ENCODE measurements at places on chromosomes 2 and 18. TPM values are rescaled to one million over a fixed set of nuclear protein-coding genes. Genes with fewer than 3 reads are reported as not detected.

DNA sequence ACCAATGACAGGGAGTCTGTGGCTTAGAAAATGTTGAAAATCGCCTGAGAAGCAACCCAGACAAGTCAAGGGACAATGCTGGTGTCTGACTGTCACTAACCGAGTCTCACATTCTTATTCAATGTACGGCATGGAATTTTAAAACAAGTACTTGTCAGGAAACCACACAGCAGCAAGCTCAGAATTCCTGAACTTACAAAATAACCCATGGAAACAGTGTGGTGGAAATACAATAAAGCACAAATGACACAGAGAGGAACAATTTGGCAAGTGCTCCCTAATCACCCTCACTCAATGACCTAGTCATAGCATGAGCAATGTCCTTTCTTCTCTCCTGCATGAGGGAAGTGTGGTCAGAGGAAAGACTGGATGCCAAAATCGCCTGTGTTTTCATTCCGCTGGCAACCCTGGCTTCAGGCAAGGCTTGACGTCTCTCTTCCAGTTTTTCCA is 154.0 kb downstream of the SATB2 start:
- H3K36me3 ChIP-seq = no peaks in the 10 kb centered on the region
- H3K27ac ChIP-seq = no peak overlapping the region
- H3K4me3 ChIP-seq = no peak overlapping the region
- H3K4me1 ChIP-seq = no peaks in the 10 kb centered on the region
- peaks cover 5% of the 10 kb centered on the region for H3K27me3 ChIP-seq

GRCh38 chr2:217903859-217904613 is 98.8 kb downstream of the TNS1 start:
- H3K27me3 ChIP-seq = peaks cover 18% of the 10 kb centered on the region
- no peaks in the 10 kb centered on the region for H3K4me1 ChIP-seq
- DNase-seq = no peak
- H3K4me3 ChIP-seq = no peak overlapping the region

DNA sequence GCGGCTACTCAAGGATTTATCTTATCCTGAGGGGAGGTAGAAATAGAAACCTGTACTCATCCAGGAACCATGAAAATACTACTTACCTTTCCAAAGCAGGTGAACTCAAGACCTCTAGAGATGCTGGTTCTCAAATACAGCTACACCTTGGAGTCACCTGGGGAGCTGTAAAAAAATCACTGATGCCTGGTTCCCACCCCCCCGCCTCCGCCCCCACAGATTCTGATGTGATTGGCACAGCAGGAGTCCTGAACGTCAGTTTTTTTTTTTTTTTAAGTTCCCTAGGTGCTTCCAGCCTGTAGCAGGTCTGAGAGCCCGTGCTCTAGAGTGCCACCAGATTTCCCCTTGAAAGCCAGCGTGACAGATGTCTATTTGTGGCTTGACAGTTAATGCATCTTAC is 113.6 kb downstream of the MRO start:
- no peaks in the 10 kb centered on the region for H3K4me1 ChIP-seq
- DNase-seq = no peak

DNA sequence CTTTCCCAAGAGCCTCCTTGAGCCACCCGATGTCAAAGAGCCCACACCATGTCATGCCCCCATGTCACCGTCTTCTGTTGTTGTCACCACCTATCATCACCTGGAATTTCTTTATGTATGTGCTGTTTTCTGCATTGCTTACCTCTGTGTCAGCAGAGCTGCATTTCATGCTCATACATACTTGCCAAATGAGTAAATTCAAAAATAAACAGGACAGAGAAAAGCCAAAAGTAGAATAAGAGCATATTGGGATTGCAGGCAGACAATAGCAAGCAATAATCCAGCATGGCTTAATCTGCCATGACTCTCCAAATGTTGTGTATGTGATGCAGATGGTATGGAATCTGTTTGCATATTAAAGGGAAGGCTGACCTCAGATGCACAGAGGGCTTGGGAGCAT is 15.3 kb upstream of the RGPD4 start:
- no peaks in the 10 kb centered on the region for H3K4me1 ChIP-seq
- no peaks in the 10 kb centered on the region for H3K36me3 ChIP-seq
- DNase-seq = no peak
- no peak overlapping the region for H3K4me3 ChIP-seq

- no peaks in the 10 kb centered on the region for H3K27me3 ChIP-seq
- H3K4me1 ChIP-seq = peaks cover 99% of the 10 kb centered on the region
- DNase-seq = no peak
- peak overlapping the region; percentile 60 for H3K4me3 ChIP-seq
- no peaks in the 10 kb centered on the region for H3K36me3 ChIP-seq
These were observed 35.9 kb downstream of the INPP4A start for GRCh38 chr2:98480598-98480997.

DNA sequence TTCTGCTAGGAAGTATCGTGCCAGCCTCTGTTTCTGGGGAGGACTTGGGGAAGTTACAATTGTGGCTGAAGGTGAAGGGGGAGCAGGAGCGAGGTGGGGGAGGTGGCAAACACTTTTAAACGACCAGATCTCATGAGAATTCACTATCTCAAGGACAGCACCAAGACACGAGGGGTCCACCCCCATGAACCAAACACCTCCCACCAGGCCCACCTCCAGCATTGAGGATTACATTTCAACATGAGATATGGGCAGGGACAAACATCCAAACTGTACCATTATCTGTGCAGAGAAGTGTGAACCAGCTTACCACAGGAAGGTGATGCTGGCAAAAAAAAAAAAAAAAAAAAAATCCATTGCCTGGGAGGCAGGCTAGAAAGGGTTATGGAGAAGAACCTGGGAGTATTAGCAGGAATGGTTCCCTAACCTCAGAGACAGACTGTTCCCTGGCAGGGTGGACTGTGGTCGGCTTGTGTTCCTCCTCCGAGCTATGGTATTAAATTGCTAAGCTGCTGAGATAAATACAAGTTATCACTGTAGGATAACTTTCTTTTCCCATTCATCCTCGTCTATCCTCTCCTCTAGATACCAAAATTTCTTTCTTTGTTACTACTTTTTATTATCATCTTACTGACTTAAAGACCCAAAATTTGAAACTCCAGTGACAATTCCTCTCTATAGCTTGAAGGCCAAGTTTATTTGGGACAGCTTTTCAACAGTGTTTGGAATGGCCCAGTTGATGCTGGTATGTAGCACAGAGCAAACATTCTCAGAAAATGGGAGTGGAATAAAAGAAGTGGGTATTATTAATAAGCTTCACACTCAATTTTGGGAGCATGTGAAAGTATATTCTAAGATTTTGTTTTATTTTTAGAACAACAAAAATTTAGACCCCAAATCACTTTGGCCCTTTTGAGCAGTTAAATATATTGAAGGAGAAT is 73.7 kb upstream of the MAP3K20 start:
- no peak overlapping the region for H3K27ac ChIP-seq
- peaks cover 5% of the 10 kb centered on the region for H3K27me3 ChIP-seq
- no peaks in the 10 kb centered on the region for H3K36me3 ChIP-seq
- DNase-seq = no peak
- H3K4me1 ChIP-seq = no peaks in the 10 kb centered on the region

DNA sequence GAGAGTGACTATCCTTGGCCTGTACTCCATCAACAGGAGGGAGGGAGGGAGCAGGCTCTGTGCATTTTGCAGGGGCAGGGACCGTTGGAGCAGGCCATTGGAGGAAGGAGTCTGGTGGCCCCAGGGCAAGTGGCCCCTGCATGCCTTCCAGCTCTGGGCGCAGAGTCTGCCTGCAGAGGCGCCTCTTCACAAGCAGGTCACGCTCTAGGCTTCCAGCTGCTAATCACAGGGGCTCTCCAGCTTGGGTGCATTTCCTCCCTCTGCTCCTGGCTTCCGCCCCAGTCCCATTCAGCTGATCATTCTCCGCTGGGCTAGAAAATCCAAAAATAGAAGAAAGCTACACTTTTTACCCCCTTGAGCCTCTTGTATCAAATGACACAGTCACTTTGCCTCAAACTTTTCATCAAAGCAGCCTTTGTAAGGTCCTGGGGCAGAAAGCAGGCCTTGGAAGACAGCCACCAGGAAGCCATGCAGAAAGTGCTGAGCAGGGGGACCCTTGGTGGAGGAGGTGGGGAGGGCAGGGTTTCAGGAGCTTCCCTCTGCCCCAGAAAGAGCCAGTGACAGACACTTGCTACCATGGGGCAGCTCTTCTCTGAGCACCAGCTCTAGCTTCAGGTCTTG is 11.3 kb downstream of the TMEM247 start:
- H3K27me3 ChIP-seq = peaks cover 5% of the 10 kb centered on the region
- H3K4me1 ChIP-seq = peaks cover 12% of the 10 kb centered on the region
- DNase-seq = no peak
- no peak overlapping the region for H3K4me3 ChIP-seq
- H3K36me3 ChIP-seq = no peaks in the 10 kb centered on the region
- no peak overlapping the region for H3K27ac ChIP-seq

- H3K27ac ChIP-seq = no peak overlapping the region
- H3K4me3 ChIP-seq = no peak overlapping the region
- no peaks in the 10 kb centered on the region for H3K27me3 ChIP-seq
- H3K4me1 ChIP-seq = peaks cover 16% of the 10 kb centered on the region
These were observed 52.4 kb downstream of the AKAIN1 start for GRCh38 chr18:5144629-5145028.

GRCh38 chr2:44456946-44457345 is 95.2 kb downstream of the CAMKMT start:
- no peak overlapping the region for H3K4me3 ChIP-seq
- no peaks in the 10 kb centered on the region for H3K27me3 ChIP-seq
- H3K27ac ChIP-seq = no peak overlapping the region
- no peak for DNase-seq
- no peaks in the 10 kb centered on the region for H3K4me1 ChIP-seq

GRCh38 chr2:212266297-212266696 is 272.3 kb downstream of the ERBB4 start:
- H3K27ac ChIP-seq = no peak overlapping the region
- no peaks in the 10 kb centered on the region for H3K36me3 ChIP-seq
- H3K4me1 ChIP-seq = no peaks in the 10 kb centered on the region
- DNase-seq = no peak

DNA sequence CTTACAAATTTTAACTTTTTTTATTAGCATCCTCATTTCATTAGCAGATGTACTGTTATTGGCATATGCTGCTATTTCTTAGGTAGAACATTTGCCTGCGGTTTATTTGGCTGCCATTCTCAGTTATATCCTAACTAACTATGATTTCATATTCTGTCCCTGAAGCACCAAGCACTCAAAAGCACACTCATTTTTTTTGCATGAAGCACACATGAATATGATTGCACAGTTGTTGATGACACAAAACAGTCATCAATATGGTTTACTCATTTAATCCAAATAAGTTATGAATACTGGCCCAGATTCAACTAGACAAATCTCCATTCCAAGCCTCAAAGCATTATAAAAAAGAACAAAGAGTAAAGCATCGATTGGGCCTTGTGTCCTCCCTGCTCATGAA is 129.4 kb upstream of the CNTNAP5 start:
- DNase-seq = no peak
- no peaks in the 10 kb centered on the region for H3K27me3 ChIP-seq
- H3K27ac ChIP-seq = no peak overlapping the region

DNA sequence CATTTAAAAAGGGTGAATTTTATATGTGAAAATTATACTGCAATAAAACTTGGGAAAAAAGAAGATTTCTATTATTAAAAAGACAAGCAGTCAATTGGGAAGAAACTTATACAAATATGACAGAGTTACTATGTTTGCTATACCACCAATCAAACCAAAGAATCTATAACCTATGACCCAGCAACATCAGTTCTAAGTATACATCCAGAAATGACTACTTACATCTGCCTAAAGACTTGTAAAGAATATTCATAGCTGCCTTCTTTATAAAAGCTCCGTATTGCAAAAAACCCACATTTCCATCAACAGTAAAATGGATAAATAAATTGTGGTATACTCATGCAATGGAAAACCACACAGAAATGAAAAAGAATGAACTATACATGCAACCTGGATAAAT is 32.9 kb upstream of the NABP1 start:
- peaks cover 2% of the 10 kb centered on the region for H3K36me3 ChIP-seq
- no peak for DNase-seq
- no peak overlapping the region for H3K4me3 ChIP-seq
- H3K4me1 ChIP-seq = peaks cover 35% of the 10 kb centered on the region
- H3K27ac ChIP-seq = no peak overlapping the region

- no peaks in the 10 kb centered on the region for H3K36me3 ChIP-seq
- H3K4me1 ChIP-seq = peaks cover 16% of the 10 kb centered on the region
- H3K27me3 ChIP-seq = peaks cover 34% of the 10 kb centered on the region
- DNase-seq = no peak
- H3K27ac ChIP-seq = no peak overlapping the region
These were observed 59.9 kb downstream of the INSIG2 start for GRCh38 chr2:118148133-118148532.

Gene ARHGAP28
- total RNA-seq = not detected

Gene CDK15
- not detected for total RNA-seq

Gene CACNB4
- 0.56 TPM for total RNA-seq

Gene LINC00305
- not detected for total RNA-seq

Gene GTF2A1L
- not detected for total RNA-seq

Gene LYPD1
- not detected for total RNA-seq

Gene RFTN2
- total RNA-seq = not detected

Gene SDC1
- total RNA-seq = 0.16 TPM

Gene KCNG2
- not detected for total RNA-seq
